ENCODE measurements at places on chromosomes 2 and 18. TPM values are rescaled to one million over a fixed set of nuclear protein-coding genes. Genes with fewer than 3 reads are reported as not detected.

GRCh38 chr2:160955578-160955977, 204.7 kb upstream of the TANK start:
- DNase-seq = no peak

- DNase-seq = no peak
Observed at GRCh38 chr2:86305195-86305914, 32.1 kb downstream of the REEP1 start.

- DNase-seq = peak; percentile 65
Observed at GRCh38 chr18:3458952-3459853, 9.2 kb downstream of the TGIF1 start.

DNA sequence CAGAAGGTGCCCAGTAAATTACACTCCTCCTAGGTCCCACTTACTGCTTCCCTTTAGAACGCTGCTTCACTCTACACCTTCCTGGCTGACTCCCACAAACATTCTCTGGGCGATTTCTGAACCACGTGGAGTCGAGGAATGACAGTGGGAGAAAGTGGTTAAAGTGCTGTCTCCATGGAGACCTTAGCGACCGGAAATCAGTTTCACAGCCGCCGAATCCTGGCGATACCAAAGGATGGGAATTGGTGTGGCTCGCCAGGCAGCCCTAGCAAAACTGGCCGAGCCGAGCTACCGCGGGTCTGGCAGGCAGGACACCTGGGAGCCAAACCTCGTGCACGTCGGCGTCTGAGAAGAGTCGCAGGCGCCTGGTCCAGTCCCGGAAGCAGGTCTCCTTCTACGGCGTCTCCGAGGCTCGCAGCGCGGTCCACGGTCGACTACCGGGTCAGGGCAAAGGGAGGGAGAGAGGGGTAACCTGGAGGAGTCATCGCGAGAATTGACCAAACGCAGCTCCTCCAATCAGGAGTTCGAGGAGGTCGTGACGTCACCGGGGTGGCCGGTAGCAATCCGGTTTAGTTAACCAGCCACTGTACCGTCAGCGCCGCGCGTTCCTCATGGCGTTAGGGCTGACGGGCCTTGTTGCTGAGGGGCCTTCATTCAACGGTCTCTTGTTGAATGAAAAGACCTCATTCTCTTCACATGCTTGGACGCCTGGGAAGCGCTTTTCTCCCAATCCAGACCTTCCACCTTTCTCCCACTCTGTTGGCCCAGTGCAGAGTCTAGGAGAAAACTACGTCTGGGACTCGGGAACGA, at the start of gene THADA:
THADA (minus strand) TSS at position 436 of the 810 bp plus-strand sequence. CDS start 3,646 bp downstream, outside the sequence.
- peak; percentile 99 for DNase-seq

- no peak for DNase-seq
Observed at GRCh38 chr2:33485051-33485450, 8.6 kb downstream of the RASGRP3 start.

DNA sequence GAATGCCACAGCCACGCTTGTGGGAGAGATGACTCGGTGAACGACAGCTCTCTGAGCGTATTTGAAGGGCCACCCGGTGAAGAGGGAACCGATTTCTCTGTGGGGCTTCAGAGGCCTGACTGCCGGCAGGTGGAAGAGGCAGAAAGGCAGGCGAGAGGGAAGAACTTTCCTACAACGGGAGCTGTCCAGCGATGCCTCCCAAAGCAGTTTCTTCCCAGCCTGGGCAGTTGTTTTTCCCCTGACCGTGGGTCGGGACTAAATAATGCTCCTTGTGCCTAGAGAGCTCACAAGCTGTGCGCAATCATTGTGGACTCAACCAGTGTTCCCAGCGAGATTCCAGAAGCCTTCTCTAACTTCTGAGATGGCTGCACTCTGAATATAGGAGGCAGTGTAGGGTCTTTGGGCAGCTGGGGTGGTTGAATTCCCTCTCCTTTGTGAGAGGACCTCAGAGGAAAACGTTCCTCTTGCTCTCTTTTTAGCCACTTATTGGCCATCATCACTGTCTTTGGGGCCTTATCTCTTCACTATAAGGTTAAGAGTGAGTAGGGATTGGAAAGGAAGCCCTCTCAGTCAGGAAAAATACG, 710 bp downstream of the SEC11C start:
- DNase-seq = peak; percentile 42

GRCh38 chr2:235300368-235301201, 193.3 kb upstream of the AGAP1 start:
- peak; percentile 61 for DNase-seq

DNA sequence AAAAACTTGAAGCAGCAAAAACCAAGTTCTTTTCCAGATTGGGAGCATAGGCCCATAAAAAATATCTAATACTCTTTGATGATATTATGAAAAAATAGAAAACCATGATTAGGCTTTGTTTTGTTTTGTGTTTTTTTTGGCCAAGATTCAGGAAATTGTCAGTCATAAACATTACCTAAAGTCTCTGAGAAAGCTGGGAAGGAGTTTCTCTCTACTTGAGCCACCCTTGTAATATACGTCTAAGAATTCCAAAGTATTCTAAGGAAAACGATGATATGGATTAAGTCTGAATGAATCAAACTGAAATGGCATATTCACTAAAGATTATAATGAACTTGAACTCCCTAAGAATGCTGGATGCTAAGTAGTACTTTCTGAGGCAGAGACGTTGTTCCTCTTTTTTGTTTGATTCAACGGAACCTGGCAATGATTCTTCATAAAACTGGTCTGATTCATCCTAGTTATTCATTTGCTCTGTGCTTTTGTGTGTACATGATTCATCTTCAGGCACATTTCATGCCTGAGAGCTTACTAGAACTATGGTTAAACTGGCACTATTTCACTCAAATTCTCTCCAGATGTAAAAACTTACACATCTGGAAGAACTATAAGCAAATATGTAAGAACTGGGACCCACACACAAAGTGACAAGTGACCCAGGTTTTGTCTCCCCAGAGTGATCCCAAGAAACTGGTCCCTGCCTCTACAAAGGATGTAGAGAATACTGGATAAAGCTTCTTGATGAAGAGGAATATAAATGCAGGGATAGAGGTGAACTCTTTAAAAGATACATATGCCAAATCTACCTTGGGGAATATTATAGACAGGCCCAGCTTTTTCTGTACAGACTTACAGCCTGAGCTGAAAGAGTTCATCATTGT, 159.7 kb downstream of the DOCK10 start:
- peak; percentile 82 for DNase-seq

GRCh38 chr18:60485201-60485600, 112.6 kb upstream of the MC4R start:
- DNase-seq = no peak

The GPR55 gene
- not detected for total RNA-seq

The TMEM87B gene
- 21.5 TPM for total RNA-seq

The SERPINB11 gene
- not detected for total RNA-seq

The ST8SIA5 gene
- 0.62 TPM for total RNA-seq

The TMEFF2 gene
- 0.12 TPM for total RNA-seq
